ENCODE measurements at places on chromosomes 7 and 10.
A peak's percentile ranks its signal among the peaks of the same experiment; 100 is the strongest.

GRCh38 chr7:156015237-156016020 is 203.2 kb upstream of the SHH start:
- DNase-seq: no peak

DNA sequence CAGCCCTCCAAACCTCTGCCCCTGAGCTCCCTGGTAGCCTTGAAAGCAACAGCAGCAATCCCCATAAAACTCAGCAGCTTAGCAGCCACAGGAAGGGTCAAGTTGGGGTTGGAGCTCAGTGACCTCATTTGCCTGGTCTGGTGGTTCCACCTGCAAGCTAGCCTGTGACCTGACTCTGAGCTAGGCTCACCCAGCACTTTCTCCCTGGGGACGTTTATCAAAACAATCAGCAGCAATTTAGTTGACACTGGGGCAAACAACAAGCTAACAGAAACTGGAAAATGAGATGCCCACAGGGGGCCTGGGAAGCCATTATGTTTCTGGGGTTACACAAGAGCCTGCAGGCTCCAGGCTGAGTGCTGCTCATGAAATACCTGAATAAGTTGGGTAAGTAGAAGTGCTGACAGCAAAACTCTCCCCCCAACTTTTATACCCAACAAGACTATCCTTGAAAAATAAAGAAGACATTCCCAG is 22.4 kb upstream of the CRYGN start:
- no peak for DNase-seq

- no peak for DNase-seq
These were observed 402.5 kb downstream of the RPS24 start for GRCh38 chr10:78436222-78436573.

- DNase-seq: no peak
These were observed 16.0 kb downstream of the TCAF1 start for GRCh38 chr7:143885951-143886350.

- DNase-seq: peak; percentile 74
These were observed 19.4 kb downstream of the NOBOX start for GRCh38 chr7:144384071-144384470.

GRCh38 chr7:94003446-94004023 is 620 bp downstream of the BET1 start:
- peak; percentile 63 for DNase-seq

DNA sequence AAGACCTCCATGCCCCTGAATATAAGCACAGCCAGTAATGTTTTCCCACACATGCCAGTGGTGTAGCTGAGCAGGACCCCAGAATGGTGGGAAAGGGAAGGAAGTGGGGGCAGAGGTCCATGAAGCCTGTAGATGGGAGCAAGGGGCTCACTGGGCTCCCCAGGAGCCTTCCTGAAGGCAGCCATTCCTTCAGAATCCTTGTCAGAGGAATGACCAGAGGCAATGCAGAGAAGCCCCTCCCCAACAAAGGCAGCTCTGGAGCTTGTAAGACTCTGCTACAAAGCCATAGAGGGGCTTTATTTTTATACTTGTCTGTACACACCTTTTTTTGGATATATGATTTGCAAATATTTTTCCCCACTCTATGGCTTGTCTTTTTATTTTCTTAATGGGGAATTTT is 165.0 kb upstream of the TCF7L2 start:
- DNase-seq: no peak

- DNase-seq: no peak
These were observed 79.3 kb downstream of the CTTNBP2 start for GRCh38 chr7:117793976-117794375.

DNA sequence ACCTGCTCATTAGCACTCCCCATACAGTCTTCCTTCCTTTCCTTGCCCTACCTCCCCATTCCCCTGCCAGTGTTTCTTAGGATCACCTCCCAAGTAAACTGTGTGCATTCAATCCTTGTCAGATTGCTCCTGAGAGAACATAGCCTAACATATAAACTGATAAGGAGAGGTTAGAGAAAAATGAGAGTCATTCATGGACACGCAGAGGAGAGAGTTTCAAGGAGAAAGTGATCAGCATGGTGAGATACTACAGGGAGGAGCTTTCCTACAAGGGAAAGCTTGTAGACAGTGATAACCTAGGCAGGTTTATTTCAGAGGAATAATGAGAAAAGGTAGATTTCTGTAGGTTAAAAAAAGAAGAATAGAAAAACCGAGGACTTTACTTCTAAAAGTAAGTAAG is 2.8 kb upstream of the ZC3HAV1L start:
- no peak for DNase-seq

GRCh38 chr10:77649333-77650331 is 12.0 kb upstream of the KCNMA1 start:
- no peak for DNase-seq

- DNase-seq: peak; percentile 63
These were observed 327.6 kb downstream of the TNS3 start for GRCh38 chr7:47254081-47254977.

DNA sequence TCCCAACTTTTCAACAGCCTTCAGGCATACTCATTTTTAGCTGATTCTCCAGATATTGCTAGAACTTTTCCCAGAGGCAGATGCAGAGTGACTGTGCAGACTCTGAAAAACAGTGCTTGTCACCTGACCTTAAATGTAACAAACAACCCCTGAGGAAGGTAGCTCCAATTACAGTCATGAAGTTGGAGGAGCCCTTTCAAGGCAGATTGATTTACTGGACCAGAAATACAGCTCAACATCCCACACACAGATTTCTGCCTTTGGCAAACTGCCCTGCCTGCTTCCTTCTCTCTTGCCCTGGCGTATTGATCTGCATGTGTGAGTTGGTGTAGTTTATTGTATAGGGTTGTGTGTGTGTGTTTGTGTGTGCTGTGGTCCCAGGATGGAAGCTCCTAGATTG is 38.5 kb downstream of the PYROXD2 start:
- no peak for DNase-seq

DNA sequence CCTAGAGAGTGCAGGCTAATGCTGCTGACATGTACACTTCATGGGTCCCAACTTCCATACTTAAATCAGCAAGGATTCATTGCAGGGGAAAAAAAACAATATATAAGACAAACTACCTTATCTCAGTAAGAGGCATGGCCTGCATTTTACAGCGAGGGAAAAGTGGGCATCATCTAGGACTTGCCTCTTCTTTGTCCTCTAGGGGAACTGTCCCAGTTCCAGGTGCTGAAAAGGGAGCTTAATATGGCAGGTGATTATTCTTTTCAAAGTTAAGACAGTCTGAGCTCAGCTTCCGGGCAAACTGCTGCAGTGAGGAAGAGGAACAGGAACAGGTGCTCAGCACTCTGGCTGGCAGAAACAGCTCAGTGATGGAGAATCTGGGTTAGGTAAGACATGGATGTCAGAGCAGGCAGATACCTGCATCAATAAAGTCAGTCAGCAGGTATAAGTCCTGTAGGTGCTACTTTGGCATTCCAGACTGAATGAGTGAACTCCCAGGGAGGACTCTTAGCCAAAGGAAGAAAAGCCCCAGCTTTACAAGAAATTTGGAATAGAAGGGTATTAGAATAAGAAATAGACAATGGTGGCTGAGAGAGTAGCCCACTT is 147.2 kb downstream of the TMEM178B start:
- DNase-seq: peak; percentile 14

DNA sequence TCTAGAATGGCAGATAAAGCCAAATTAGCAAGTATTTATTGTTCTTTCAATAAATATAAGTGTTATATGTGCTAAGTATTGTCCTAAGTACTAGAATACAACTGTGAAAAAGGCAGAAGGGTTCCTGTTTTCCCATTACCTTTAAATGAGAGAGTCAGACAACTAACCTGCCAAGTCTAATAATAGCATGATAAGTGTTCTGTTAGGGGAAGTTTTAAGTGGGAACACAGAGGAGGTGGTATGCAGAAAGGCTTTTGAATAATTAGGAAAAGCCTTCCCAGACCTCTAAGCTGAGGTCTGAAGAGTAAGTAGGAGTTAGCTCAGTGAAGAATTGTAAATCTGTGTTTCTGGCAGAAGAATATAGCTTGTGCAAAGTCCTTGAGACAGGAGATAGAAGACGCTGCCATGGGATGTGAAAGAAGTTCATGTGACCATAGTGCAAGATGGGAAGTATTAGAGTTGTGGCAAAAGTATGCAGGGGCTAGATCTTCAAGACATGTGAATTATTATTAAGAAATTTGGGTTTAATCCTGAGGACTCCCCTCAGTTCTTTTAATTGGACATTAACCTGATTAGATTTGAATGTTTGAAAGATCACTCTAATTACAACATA is 12.5 kb downstream of the SHOC2 start:
- no peak for DNase-seq

- no peak for DNase-seq
These were observed 248.1 kb downstream of the ABCA13 start for GRCh38 chr7:48419401-48419800.

GRCh38 chr7:24951441-24951980 is 28.5 kb downstream of the OSBPL3 start:
- DNase-seq: no peak

GRCh38 chr10:34916314-34916713 is 101.2 kb upstream of the PARD3 start:
- DNase-seq: no peak

DNA sequence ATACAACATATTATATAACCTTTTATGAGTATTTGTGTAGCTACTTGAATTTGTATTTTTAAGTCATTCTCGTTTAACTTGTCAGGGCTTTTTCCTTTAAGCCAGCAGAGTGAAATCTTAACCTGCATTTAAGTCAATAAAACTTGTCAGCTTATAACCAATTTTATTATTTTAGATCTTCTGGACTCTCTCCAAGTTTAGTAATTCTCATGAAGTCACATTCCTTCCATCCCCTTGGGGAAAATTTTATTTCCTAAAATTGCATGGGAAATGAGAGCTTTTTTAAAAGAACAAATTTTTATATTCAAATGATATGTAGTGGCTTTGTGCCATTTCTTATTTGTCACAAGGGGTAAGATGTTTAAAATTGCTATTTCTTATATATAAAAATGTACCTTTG is 74.0 kb downstream of the SEPTIN7 start:
- DNase-seq: no peak

- DNase-seq: no peak
These were observed 42.6 kb downstream of the KIF20B start for GRCh38 chr10:89744026-89744425.

DNA sequence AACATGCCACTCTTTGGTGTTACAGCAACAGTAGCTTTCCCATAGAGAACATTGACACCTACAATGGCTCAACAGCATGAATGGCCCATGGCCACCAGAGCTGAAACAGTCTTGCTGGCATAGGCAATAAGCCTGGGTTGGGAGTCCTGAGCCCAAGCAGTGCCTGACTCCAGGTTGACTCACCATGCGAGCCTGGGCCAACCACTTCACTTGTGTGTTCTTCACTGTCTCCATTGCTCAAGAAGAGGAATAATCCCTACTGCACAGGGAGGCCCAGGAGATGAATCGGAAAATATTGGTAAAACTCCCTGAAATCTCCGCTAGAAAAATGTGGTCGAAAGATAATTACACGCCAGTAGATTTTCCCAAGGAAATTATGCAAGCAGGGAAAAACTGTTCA is 89.2 kb upstream of the INHBA start:
- no peak for DNase-seq

GRCh38 chr10:132556994-132557441 is 19.4 kb downstream of the INPP5A start:
- DNase-seq: no peak

GRCh38 chr10:130900441-130901160 is 410.9 kb downstream of the TCERG1L start:
- no peak for DNase-seq

DNA sequence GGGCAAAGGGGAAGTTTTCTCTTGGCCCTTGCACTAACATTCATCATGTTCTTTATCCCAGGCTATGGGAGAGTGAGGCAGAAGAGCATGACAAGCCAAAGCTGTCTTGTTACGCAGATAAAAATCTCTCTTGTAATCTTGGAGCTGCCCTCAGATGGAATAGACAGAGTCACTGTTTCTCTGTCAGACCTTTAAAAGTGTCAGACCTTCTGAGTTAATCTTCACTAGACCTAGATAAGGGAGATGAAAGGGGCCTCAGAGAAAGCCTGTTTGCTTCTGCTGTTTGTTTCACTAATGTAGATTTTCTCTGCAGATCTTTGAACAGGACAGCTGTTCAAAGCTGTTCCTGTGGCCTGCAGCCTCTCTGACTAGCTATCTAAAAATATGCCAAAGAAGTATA is 112.9 kb downstream of the KIF20B start:
- DNase-seq: no peak

DNA sequence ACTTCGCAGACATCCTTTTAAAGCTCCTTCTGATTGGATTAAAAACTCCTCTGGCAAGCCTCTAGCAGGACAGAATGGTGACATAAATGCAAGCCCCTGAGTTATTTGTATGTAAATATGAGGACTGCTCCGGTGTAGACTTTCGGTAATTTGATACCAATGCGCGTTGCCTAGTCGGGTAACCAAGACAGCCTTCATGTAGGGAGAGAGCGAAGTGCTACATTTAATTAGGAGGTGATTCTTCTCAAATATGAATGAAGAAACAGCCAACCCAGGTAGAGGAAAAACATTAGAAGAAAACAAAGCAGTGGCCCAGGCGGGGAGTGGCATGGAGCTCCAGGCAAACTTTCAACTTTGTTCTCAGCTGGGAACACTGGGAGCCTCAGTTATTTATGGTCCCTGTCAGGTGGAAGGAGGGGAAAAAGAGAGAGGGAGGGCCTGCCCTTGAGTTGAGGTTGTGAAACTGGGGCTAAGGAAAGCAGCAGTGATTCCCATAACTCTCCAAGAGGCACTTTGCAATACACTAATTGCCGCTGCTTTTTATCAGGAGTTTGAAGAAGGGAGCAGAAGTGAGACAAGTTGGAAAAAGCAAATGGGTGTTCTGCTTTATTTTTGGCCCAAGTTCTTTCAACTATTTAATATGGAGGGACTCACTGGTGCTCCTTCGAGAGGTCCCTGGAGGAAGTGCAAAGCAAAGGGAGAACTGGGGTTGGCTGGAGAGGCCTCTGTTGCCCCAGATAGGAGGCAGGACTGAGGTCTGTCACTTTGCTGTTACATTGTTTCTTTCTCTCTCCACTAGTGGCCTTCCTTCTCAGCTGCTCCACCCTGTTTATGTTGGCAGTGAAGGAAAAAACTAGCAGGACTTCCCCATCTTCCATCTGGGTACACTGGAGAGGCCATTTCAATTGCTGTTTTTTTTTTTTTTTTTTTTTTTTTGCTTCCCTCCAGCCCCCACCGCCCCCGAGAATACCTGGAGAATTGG is 234.6 kb upstream of the CCDC6 start:
- peak; percentile 61 for DNase-seq

- no peak for DNase-seq
These were observed 82.4 kb downstream of the APBB1IP start for GRCh38 chr10:26520575-26520974.
